BE2C (cell line): ENCODE measurements at places on chromosomes 6 and 20.
A peak's percentile ranks its signal among the peaks of the same experiment; 100 is the strongest.

- DNase-seq: no peak
Observed at GRCh38 chr6:91626911-91627310, 1040.0 kb upstream of the MAP3K7 start.

DNA sequence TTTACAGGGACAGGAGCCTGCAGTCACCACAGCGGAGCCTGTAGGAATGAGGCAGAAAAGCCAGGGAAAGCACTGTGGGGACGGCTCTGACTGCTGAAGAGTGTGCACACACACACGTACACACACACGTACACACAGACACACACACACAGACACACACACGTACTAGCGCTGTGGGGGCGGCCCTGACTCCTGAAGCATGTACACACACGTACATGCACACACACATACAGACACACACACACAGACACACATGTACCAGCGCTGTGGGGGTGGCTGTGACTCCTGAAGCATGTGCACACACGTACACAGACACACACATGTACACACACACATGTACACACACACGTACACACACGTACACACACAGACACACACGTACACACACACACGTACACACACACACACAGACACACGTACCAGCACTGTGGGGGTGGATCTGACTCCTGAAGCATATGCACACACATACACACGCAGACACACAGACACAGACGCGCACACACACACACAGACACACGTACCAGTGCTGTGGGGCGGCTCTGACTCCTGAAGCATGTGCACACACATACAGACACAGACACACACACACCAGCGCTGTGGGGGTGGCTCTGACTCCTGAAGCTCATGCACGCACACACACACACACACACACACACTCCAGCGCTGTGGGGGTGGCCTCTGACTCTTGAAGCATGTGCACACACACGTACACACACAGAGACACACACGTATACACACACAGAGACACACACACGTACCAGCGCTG, 127.3 kb downstream of the DLL1 start:
- no peak for DNase-seq

- no peak for DNase-seq
Observed at GRCh38 chr6:138637822-138638221, 135.7 kb upstream of the CCDC28A start.

- no peak for DNase-seq
Observed at GRCh38 chr20:49420811-49421295, 61.6 kb downstream of the KCNB1 start.

DNA sequence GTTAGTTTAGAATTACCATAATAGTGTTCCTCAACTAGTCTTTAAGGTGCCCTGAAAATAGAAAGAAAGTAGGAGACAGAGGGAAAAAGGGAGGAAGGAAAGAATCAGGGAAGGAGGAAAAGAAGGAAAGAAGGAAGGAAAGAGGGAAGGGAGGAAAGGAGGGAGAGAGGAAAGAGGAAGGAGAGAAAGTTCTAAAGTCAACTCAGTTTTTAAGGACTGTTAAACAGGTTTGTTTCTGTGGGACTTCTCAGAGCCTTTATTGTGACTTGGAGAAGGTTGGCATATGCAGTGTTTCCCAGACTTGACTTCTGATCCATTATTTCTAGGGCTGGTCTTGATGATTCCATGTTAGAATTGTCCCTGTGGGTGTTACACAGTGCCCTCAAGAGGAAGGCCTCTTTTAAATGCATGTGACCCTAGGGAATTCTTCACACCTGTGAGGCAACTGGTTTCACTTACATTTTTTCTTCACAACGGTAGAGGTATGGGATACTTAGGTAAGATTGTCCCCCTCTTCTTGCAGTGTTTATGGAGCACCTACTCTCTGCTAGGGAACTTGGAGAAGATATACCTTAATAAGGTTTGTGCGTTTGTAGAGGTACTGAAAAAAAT, 132.7 kb upstream of the GMDS start:
- DNase-seq: no peak

DNA sequence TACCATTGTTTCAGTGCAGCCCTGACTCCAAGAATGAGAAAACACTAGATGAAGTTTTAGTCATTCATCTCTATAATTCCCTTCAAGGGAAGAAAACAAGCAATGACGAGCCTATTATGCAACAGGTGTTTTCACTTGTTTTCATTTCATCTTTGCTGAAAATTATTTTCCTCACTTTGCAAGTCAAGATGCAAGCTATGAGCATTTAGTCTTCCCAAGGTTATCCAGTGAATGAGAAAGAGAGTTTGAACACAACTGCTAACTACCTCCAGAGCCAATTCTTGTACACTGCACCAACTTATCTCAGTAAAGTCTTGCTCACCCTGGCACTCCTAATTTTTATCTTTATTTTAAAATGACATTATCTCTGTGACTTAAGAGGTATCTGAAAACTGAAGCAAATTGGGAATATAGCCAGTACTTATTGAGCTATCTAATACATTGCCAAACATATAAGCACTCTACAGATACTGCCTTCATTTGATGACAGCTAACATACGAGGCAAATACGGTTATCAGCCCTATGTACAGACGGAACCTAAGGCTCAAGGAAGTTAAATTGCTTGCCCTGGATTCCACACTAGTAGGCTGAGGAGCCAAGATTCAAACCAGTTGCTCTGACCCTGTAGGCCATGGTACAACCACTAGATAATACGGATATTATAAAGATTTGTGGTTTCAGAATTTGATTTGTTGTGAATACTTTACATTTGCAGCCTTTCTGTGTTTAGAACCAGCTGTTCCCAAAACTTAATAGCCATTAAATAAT, 36.8 kb downstream of the MOXD1 start:
- DNase-seq: no peak

- peak; percentile 51 for DNase-seq
Observed at GRCh38 chr6:115838763-115839401, 221.8 kb downstream of the FRK start.

DNA sequence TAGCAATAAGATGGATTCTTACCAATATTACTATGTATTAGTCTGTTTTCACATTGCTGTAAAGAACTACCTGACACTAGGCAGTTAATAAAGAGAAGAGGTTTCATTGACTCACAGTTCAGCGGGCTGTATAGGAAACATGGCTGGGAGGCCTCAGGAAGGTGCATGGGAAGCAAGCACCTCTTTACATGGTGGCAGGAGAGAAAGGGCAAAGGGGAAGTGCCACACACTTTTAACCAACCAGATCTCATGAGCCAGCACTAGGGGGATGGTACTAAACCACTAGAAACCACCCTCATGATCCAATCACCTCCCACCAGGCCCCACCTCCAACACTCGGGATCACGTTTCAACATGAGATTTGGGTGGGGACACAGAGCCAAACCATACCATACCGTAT, 40.7 kb upstream of the CCDC167 start:
- DNase-seq: no peak

GRCh38 chr6:40532349-40533000, 54.7 kb downstream of the LRFN2 start:
- DNase-seq: no peak

DNA sequence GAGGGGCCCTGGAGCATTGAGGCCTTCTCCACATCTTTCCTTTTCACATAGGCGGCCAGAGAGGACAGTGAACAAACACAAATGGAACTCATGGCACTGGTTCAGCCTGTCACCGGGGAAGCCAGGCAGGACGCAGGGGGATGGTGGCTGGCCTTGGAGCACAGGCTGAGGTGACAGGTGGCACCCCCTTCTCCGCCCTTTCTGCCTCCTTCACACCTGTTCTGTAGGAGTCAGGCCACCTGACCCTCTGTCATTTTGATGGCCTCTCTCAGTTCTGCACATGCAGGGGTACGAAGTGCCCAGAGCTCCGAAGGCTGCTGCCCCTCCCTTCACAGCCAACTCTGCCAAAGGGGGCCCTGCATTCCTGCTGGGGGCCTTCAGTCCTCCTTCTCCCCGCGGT, 60.8 kb downstream of the CD40 start:
- no peak for DNase-seq

DNA sequence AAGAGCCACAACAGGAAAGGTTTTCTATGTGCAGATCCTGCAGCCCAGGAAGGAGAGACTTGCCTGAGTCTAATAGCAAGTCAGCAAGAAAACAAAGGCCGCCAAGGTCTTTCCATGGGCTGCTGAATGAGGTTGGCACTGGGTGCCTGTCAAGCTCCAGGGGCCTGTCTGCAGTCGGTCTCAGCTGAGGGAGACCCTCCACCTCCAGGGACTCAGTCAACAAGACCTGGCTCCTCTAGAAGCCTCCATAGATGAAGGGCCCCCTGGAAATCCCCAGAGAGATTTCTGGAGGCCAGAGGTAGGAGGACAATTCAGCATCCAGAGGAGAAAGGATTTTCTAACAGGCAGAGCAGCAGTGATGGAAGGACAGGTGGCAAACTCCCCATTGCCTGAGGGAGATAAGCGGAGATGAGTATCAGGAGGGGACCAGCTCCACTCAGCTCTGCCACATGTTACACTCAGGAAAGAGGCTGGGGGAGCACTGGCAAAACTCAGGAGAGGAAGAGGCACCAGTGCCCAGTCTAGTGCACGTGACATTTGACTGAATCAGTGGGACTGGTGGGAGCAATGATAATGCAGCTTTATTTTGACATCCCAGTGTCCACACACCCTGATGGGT, 33.5 kb upstream of the FKBP1A start:
- no peak for DNase-seq

GRCh38 chr20:24095756-24096155, 107.2 kb upstream of the GGTLC1 start:
- DNase-seq: no peak

DNA sequence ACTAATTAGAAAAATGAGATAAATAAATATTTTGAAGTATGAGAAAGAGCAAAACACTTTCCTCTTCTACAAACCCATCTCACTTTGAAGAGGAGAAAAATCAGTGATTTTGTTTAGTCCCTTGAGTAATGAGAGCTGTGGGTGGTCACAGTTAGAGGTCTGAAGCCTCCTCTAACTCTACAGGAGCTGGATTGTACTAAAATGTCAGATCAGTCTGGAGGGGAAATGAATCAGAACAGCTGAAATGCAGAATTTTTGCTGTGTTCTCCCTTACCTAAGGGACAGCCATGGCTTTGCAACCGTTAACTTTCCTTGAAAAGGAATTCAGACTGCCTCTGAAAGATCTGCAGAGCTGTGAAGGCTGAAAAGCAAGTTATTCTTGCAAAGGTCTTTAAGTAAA, 11.4 kb upstream of the RFPL4B start:
- DNase-seq: no peak

DNA sequence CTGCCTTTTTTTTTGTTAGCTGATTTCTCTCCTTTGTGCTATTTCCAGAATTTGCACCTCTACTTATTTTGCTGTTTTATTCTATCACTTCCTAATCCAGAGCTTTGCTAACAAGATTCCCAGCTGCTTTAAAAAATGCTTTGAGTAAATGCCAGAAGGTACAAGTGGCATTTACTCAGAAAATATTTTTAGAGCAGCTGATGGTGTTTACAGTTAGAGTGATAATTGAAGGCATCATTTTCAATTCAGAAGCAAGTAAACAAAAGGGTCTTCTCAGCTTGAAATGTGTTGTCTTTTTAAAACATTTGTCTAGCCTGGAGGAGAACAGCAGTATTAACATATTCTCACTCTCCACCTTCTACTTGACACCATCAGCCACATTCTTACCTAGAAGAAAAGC, 99.9 kb downstream of the OTOR start:
- DNase-seq: no peak

DNA sequence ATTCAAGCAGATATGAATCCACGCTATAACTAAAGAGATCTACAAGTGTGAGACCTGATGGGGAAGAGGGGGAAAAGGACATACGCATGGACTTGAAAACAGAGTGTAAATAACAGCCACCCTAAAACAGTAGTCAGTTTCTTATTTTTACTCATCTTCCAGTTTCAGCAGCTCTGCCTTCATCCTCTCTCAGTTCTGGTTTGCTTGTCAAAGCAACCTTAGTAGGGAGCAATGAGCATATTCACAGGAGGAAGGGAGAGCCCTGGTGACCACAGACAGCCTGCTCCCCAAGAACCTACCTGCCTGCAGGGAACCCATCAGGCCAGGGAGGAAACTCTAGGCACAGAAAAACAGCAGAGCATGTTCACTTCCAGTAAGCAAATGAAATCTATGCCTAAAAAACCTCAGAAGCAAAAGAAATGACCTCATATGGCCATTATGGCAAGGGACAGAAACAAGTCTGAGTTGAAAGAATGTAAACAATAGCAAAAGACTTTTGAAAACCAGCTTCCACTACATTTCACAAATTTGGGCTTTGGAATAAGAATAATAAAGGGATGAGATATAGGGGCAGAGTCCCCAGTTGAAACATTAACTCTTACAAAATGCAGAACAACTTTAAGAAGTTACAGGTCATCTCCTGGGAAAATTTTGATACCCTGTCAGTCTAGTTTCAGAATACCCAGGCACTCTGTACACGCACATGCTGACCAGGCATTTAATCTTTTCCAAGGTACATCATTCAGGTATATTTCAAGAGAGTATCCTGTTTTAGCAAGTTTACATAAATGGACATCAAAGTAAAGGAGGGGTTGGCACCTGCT, 120.8 kb upstream of the BCLAF1 start:
- DNase-seq: no peak

DNA sequence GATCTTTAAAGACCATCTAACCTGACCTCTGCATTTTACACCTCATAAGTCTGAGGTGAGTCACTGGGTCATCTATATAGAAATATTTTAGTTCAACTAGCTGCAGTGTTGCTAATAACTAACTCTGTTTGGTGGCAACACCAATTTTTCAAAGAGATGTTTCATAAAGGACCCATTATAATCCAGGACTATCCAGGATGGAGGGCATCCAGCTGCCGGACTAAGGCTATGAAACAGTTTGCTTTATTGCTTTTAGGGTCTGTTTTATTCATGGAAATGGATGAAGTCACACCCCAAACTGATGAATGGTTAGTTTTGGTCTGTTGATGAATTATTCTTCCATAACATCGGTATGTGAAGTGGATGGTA, 204.2 kb upstream of the GMDS start:
- DNase-seq: no peak

DNA sequence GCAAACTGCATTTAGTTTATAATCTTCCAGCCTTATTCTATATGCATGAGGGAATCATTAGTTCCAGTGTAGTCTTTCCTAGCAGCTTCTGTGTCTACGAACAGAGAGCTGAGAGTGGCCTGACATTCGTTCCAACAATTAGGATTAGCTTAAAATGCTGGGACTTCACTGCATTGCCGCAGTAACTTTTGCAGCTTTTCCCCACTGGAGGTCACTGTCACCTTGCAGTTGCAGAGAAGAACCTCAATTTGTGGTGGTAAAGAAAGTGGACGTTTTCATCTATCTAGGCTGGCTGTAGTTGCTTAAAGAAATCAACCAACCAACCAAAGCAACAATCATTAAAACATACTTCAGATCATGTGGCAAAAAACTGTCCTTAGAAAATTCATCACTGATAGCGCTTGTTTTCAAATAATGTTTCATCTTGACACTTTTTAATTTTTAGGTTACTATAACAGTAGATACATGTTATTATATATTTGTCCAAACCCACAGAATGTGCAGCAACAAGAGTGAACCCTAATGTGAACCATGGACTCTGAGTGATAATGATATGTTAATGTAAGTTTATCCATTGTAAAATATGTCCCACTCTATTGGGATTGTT, 12.2 kb downstream of the MYLK4 start:
- DNase-seq: peak; percentile 60

GRCh38 chr20:1894471-1894950, 696 bp upstream of the SIRPA start:
- DNase-seq: peak; percentile 39

- DNase-seq: no peak
Observed at GRCh38 chr20:63791497-63792156, 39.4 kb downstream of the ZBTB46 start.
